ENCODE measurements at places on chromosomes 2 and 18. TPM values are rescaled to one million over a fixed set of nuclear protein-coding genes. Genes with fewer than 3 reads are reported as not detected.

- DNase-seq = no peak
Measured at GRCh38 chr2:22683914-22684313, 701.1 kb upstream of the KLHL29 start.

CRYGD gene
- not detected for total RNA-seq

- peak; percentile 82 for DNase-seq
Measured at GRCh38 chr2:30026091-30027055, 105.0 kb upstream of the ALK start.

UGT1A3 gene
- total RNA-seq = not detected

GRCh38 chr2:206940546-206940945, 1.2 kb downstream of the CPO start:
- DNase-seq = no peak

PPP1R1C gene
- total RNA-seq = 12.2 TPM

GRCh38 chr2:54409752-54410151, 46.4 kb upstream of the SPTBN1 start:
- no peak for DNase-seq

DNA sequence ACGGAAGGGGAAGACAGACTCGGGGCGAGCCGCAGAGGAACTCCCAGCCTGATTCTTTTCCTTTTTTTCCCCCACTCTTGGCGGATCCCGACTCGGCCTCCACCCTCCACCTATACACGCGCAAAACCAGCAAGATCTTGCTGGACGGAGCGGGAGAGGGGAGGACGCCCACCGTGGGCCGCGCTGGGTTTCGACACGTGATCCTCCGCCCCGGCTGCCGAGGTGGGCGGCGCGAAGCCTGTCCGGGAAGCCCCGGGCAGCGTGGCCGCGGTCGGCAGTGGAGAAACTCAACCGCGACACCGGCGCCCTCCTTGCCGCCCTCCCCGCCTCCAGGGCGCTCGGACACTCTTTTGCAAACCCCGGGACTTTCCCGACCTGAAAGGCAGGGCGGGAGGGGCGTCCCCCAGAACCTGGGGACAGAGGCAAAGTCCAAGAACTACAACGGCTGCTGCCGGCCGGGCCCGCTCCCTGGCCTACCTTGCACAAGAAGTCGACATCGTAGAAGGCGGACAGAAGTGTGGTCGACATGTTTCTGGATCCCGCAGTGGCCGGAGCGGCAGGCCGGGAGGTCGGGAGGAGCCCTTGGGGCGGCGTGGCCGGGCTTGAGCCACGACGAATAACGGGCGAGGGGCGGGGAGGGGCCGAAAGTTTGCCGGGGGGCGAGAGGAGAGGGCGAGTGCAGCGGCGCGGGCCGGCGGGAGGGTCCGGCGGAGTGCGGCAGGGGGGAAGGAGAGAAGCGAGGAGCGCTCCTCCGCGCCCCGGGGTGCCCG, 433 bp downstream of the ZFP36L2 start:
- peak; percentile 91 for DNase-seq

DNA sequence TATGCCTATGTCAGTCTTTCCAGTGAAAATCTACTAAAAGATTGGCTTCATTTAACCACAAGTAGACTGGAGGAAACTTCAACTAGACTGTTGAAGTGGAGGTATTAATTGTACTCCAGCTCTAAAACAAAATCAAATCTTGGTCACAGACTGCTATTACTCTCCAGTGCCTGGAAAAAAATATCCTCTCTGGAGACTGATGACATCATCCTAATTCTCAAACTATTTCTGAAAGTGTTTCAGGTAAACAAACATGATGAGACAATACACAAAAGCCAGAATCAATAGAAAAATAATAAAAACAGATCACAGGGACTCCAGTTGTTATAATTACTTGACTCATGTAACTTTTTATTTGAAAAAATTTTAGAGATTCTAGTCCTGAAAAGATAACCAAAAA, 87.7 kb upstream of the MYO3B start:
- DNase-seq = no peak

DNA sequence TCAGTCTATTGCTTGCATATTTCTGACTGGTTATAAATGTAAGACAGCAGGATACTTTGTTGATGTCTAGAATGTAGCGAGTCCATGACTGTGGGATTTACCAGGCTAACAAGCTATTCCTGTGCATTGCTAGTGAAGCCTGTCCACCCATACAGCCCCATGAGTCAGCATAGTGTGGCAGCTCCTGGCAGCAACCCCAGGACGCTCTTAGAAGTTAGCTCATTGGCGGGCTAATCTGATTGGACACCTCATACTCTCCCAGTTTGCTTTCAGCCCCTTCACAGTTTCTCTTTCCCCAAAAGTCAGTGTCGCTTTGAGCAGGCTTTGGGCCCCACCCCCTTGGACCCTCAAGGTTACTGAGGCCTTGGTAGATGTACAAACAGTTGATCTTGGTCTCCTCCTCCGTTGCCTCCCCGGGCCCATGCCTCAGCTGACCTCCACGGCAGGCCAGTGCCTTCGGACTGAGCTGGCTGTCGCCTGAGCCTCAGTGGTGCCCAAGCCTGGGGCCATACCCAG, 48.0 kb downstream of the COA5 start:
- DNase-seq = peak; percentile 76

DNA sequence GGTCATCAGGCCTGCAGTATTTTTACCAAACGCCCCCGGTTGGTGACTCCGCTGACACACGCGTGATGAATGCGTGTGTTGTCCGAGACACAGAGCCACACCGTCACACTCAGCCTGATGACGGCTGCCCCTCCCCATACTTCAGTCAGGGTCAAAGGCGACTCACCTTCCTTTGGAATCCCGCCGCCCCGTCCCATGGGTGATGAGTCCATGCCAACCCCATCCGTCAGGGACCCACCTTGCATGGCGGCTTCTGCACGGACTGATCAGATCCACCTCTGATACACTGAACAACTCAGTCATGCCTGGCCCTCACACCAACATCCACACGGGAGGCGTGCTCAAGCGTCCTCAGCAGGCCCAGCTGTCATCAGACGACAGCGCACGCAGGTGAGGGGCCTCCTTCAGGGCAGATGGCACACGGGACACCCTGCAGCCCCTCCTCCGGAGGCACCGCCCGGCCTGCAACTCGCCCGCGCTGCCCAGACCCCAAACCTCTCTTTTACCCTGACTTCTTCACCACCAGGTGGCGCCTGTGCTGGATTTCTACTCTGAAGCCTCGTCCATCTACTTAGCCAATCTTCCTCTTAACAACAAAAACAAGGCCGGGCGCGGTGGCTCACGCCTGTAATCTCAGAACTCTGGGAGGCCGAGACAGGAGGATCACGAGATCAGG, 89.2 kb downstream of the ZNF516 start:
- peak; percentile 87 for DNase-seq

HRH4 gene
- total RNA-seq = not detected

DNA sequence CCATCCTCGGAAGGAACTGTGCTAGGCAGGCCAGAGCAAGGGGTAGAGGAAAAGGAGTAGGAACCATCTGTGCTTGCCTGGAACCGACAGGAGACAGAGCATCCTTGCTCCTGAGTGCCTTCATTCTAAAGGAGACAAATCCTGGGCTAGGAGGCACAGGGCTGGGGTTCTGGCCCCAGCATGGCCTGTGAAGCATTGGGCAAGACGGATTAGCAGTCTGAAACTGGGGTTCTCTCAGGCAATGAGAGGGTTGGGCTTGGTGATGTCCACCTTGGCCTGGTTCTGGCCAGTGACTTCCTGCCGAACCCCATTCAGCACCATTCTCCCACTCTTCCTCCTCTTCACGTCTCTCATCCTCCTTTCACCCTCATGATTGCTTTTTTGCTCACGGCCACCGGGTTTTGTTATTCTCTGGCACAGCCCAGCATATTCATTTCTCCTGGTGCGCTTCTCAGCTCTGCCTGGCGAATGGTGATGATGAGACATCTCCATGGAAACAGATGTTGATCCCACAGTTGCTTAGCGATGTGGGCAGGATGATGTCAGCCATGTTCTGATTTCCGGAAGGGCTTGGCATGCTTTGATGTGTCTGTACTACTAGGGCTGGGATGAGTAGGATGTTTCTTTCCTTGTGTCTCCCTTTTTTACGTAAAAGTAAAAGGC, 127.7 kb downstream of the CAPN13 start:
- no peak for DNase-seq

TCF7L1 gene
- 12.9 TPM for total RNA-seq

DNA sequence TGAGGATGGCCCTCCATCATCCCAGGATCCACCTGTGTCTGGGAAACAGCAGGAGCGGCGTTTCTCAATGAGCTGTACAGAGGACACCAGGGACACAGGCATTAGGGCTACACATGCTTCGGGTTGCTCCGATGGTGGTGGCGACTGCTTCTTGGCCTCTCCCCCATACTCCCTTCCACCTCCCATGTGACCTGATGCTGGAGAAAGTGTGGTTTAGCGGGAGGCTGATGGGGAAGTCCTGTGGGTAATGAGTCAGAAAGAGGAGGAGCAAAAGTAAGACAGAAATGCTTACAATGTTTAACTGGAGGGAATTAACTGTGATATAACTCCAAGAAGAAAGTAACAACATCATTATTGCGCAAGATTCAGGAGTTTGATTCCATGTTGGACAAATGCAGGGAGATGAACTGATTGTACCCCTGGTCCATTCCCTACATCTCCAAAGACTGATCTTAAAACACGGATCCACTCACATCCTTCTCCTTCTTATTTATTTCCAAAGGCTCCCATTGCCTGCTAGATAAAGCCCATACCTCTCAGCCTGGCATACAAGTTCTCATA, 186.6 kb downstream of the NRP2 start:
- no peak for DNase-seq

DSC3 gene
- 0.14 TPM for total RNA-seq

DNA sequence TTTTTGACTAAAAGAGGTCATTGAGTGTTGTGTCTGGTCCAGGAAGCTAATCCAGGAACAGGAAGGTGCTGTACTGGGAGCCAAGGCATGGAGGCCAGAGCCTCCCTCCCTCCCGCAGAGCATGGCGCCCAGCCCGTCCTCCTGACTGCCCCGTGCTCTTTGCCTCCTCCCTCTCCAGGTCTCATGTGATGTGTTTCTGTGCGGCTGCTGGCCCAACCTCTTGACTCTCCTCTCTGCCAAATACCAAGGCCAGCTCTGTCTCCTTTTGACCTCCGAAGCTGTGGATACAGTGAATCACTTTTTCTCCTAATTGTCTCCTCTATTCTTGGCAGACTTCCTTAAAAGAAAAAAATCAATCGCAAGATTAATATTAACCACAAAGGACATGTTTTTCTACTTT, 284.1 kb downstream of the PHLPP1 start:
- DNase-seq = peak; percentile 77

ALPG gene
- total RNA-seq = not detected

- no peak for DNase-seq
Measured at GRCh38 chr2:185522472-185522871, 216.1 kb upstream of the FSIP2 start.

GATA6 gene
- 73.6 TPM for total RNA-seq

DNA sequence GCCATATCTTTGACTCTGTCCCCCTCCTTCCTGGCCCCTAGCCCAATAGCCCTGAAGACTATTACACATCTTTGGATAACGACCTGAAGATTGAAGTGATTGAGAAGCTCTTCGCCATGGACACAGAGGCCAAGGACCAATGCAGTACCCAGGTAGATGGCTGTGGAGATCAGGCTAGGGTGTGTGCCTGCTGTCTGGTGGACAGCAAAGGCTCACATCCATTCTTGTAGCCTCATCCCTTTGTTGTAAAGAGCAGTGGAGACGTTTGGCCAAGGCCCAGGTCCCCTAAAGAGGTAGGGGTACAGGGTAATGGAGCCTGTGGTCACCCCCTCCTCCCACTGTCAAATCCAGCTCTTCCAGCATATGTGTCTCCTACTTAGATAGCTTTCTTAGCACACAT, 81.4 kb downstream of the EPAS1 start:
- DNase-seq = no peak

DNA sequence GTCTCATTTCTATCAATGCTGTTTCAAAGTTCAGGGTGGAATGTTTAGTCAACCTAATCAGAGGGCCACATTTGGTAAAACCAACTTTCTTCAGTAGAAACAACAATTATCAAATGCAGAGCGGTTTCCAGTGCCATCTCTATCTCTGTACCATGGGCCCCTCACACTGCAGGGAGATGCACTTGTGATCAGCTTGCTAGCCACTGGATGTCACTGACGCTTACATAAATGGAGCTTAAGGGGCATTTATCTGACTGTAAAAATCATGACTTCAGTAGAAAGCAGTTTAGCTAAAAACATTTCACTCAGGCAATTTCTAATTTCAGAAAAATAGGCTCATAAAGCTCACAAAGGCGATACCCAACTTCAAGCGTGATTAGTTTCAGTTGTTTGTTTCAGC, 678.0 kb downstream of the ZEB2 start:
- no peak for DNase-seq

GRCh38 chr2:218005486-218005885, 2.7 kb upstream of the TNS1 start:
- no peak for DNase-seq

INHBB gene
- total RNA-seq = 1.7 TPM

DNA sequence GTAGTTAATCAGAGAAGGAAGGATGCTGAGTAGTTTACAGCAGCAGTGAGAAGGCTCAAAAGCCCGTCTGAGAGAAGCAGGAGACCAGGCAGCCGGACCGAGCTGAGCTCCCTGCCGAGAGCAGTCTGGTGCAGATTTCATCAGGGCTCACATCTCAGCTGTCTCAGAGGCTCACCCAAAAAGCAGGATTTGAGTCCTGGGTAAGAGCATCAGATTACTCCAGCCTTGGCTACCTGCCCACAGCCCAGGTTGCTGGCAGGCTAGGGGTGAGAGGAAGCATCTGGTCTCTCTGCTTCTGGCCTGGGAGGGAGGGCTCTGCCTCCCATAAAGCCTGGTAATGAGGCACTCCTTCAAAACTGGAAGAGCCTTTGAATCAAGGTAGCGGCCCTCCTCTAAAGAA, 140.5 kb downstream of the ST6GAL2 start:
- DNase-seq = peak; percentile 38

DNA sequence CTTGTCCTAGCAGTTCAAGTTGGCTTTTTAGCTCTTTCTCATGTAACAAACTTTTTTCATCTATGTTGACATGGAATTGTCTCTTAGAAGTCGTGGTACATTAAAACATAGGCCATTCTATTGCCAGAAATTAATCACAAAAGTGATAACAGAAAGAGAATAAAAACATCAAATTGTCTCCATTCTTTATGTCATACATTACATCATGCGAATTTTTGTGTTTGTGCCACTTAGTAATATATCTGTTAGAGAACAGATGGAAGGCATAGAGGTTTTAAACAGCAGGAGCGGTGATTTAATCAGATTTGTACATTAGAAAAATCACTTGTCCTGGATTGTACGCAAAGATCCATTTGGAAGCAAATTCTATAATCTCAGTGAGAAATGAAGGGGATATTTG, 136.5 kb upstream of the CDH20 start:
- DNase-seq = no peak

- DNase-seq = no peak
Measured at GRCh38 chr2:12036640-12036983, 290.2 kb downstream of the LPIN1 start.

- DNase-seq = no peak
Measured at GRCh38 chr2:144027593-144027992, 492.3 kb downstream of the ZEB2 start.

GRCh38 chr18:48569915-48570264, 31.1 kb downstream of the CTIF start:
- DNase-seq = no peak

APCDD1 gene
- total RNA-seq = 48.0 TPM

DNA sequence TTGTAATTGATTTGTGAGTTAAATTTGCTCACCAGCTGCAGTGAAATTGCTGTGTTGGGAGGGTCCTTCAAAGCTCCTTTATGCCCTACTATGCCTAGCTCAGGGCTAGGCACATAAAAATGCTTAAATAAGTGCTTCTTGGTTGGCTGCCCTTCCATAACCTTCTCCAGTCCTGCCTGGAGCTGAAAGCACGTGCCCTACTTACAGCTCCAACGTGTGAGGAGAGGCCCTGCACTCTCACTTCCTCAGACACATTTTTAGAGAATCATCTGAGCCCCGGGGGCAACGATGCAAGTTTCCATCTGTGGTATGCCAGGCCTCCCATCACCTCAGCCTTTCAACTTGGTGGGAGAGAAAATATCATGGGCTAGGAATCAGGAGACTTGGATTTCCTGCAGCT, 202.7 kb downstream of the BCL11A start:
- DNase-seq = no peak

Measured in right cardiac atrium (tissue), 5 donors.